Fibroblast of the aortic adventitia (primary cell): ENCODE measurements at places on chromosomes 6 and 20.

DNA sequence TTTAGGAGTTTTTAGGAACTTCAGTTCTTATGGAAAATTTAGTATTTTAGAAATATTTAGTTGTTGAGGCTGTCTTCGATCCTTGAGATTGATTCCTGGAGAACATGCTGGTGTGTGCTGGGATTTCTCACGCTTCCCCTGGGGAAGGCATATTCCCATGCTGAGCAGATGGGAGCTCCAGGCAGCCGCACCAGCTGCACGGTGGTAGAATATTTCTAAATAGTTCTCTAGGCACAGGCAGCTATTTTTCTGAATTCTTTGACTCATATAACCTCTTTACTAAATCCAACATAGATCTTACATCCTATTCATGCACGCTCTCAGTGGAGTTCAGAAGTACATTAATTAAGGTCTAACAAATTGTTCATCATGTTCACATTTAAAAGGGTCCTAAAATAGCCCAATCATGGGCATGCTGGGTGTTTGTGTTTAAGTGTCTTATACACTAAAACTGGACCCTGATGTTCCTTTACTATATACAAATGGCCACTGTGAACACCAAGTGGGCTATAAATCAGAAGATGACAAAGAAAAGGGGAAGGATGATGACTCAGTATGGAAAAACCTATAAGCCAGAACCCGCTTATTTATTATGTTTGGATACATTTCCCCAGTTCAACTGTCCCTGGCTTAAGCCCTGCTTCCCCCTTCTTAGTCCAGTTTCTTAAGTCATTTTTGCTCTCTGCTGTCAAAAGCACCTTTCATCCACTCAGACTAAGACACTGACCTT lies 138.5 kb downstream of the UST start:
- peak; percentile 86 for DNase-seq

DNA sequence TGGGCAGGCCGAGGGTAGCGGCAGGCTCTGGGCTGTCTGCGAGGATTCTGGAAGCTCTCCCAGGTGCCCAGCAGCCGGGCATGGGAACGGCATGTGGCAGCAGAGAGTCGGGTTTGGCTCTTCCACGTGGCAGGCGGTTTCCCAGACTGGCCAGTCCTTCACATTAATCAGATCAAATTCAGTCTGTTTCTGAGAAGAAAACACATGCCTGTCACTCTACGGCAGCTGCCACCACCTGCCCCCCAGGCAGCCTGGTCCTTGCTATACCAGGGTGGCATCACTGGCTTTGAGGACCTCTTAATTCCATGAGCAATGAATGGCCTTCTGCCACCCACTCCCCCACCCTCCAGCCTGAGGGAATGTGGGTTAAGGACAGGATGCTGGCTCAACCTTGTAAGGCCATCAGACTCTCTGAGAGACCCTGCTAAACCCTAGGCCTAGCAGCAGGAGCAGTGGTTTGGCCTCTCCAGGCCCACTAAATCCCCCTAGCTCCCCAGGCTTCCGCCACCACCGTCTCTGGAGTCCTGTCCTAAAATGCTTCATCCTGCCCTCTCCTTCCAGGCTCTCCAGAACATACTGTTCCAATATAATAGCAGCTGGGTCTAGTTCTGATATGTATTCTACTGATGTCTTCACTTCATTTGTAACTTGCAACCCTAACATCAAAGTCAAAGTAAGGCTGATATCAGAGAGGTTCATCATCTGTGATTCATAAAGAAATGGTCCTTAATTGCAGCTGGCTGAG lies 47.8 kb downstream of the PLCG1 start:
- DNase-seq = no peak

- DNase-seq = no peak
Measured at GRCh38 chr20:37364927-37365272, 19.0 kb downstream of the SRC start.

DNA sequence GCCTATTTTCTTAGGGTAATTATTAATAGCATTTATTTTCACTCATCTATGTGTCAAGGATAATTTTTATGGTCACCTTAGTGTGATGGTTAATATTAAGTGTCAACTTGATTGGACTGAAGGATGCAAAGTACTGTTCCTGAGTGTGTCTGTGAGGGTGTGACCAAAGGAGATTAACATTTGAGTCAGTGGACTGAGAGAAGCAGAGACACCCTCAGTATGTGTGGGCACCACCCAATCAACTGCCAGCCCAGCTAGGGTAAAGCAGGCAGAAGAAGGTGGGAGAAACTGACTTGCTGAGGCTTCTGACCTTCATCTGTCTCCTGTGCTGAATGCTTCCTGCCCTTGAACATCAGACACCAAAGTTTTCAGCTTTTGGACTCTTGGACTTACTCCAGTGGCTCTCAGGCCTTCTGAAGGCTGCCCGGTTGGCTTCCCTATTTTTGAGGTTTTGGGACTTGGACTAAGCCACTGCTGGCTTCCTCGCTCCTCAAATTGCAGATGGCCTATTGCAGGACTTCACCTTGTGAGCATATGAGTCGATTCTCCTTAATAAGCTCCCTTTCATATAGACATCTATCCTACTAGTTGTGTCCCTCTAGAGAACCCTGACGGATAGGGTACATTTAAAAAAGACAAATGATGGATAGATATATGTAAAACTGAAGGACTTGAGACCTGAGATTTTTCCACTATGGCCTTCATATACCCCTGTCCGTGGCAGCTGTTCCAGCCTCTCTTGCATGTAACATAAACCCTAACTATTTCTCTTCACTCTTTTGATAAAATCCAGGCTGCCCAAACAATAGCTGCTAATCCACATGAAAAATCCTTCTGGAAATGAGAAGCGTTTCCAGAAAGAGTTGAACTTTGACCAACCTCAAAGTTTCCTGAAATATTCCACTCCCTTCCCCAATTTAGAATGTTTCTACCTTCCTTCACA lies 62.1 kb upstream of the RGS17 start:
- no peak for DNase-seq

GRCh38 chr20:47727909-47728361 lies 57.3 kb downstream of the SULF2 start:
- no peak for DNase-seq

- DNase-seq = peak; percentile 70
Measured at GRCh38 chr6:2695454-2696095, 55.1 kb downstream of the MYLK4 start.
